Chondrocyte (in vitro differentiated cells): ENCODE measurements at places on chromosomes 12 and 14. TPM values are rescaled to one million over a fixed set of nuclear protein-coding genes. Genes with fewer than 3 reads are reported as not detected.

C14orf132 gene
- total RNA-seq: 33.0 to 99.3 TPM (median 33.2 TPM) in 3 replicates

DNA sequence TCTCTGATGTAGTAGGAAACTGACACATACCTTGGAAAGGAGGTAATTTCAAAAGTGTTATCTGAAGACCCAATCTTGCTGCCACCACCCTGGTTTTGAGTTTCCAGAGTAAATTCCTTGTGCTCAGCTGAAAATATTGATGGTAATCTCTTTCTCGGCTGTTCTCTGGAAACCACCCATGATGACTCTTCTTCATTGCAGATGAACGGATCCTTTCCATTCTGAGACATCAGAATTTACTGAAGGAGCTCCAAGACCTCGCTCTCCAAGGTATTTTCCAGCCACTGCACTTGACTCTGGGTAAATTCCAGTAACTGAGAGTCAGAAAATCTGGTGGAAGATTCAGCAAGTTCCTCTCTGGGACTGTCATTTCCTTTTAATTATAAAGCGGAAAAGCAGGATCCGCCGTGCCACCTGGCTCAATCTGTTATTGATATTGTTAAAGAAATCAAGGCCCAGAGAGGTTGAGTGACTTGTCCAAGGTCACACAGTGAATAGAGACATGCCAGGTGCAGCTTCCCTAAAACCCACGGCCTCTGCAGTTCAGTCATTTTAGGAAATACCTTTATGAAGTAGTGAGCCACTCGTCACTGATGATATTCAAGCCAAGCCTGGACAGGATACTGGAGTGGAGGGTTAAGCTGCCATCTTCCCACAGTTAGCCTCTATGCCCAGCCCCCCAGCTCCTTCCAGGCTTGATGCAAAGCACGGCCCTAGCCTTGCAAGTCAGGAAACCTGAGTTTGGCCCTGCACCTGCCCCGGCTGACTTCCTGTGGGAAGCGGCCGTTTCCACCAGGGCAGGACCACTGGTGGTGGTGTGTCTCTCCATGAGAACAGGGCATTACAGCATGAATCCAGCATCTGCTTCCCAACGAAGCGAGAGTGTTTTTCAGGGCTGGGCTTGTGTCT lies 4.7 kb downstream of the CHGA start:
- H3K4me3 ChIP-seq: no peak overlapping the region
- no peak for DNase-seq
- H3K36me3 ChIP-seq: no peaks in the 10 kb centered on the region
- H3K4me1 ChIP-seq: no peaks in the 10 kb centered on the region
- H3K27me3 ChIP-seq: peaks cover 27% of the 10 kb centered on the region
- H3K27ac ChIP-seq: no peak overlapping the region

NXPH4 gene
- 75.4 to 85.4 TPM (median 82.8 TPM) in 3 replicates for total RNA-seq

- peaks cover 3% of the 10 kb centered on the region for H3K36me3 ChIP-seq
- H3K4me1 ChIP-seq: peaks cover 14% of the 10 kb centered on the region
- no peak overlapping the region for H3K27ac ChIP-seq
Measured at GRCh38 chr12:68434391-68435298, 102.5 kb upstream of the MDM1 start.

- no peak overlapping the region for H3K4me3 ChIP-seq
- no peak for DNase-seq
- H3K4me1 ChIP-seq: peaks cover 51% of the 10 kb centered on the region
- peaks cover 1% of the 10 kb centered on the region for H3K36me3 ChIP-seq
Measured at GRCh38 chr12:1552171-1552570, 42.2 kb downstream of the FBXL14 start.

ZNF891 gene
- 1.0 to 1.8 TPM (median 1.3 TPM) in 3 replicates for total RNA-seq

DNA sequence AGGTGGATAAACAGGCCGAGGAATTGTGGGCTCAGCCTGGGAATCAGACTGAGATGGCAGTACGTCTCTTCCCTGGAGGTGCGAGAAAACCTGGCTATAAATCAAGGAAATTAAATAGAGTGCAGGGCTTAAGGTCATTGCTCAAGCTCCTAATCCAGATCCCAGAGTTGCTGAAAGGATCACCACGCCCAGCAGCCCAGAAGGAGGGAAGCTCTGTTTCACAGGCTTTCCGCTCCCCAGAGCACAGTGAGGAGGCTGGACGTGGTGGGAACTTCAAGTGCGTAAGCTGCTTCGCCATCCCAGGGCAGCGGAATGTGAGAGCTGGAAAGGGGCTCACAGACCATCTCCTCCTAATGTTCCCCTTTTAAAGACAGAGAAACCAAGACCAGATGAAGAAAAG lies 651.6 kb upstream of the TBX3 start:
- peaks cover 3% of the 10 kb centered on the region for H3K27me3 ChIP-seq
- H3K4me1 ChIP-seq: peaks cover 7% of the 10 kb centered on the region
- H3K4me3 ChIP-seq: no peak overlapping the region
- DNase-seq: no peak
- no peaks in the 10 kb centered on the region for H3K36me3 ChIP-seq
- no peak overlapping the region for H3K27ac ChIP-seq

- no peak for DNase-seq
- peaks cover 82% of the 10 kb centered on the region for H3K4me1 ChIP-seq
- H3K27me3 ChIP-seq: no peaks in the 10 kb centered on the region
- no peak overlapping the region for H3K4me3 ChIP-seq
- peaks cover 6% of the 10 kb centered on the region for H3K36me3 ChIP-seq
Measured at GRCh38 chr12:15705606-15706005, 83.6 kb downstream of the EPS8 start.

GRCh38 chr12:47758834-47759690 lies at the start of gene RAPGEF3:
Gene RAPGEF3 (minus strand): TSS chr12:47758880. CDS start chr12:47758556, 324 bp downstream.
- peak within 1 kb of the TSS; percentile 74 for H3K4me3 ChIP-seq
- no peaks in the 10 kb centered on the region for H3K27me3 ChIP-seq
- H3K27ac ChIP-seq: no peak within 1 kb of the TSS
- DNase-seq: no peak
- peaks cover 16% of the 10 kb centered on the region for H3K4me1 ChIP-seq

GRCh38 chr12:46452061-46452615 lies 79.6 kb upstream of the SLC38A2 start:
- H3K36me3 ChIP-seq: peaks cover 1% of the 10 kb centered on the region
- no peak for DNase-seq
- H3K4me1 ChIP-seq: peaks cover 40% of the 10 kb centered on the region
- H3K27ac ChIP-seq: no peak overlapping the region

KIF5A gene
- 2.6 to 5.1 TPM (median 3.5 TPM) in 3 replicates for total RNA-seq

POLR3B gene
- total RNA-seq: 9.6 to 14.5 TPM (median 10.7 TPM) in 3 replicates

DNA sequence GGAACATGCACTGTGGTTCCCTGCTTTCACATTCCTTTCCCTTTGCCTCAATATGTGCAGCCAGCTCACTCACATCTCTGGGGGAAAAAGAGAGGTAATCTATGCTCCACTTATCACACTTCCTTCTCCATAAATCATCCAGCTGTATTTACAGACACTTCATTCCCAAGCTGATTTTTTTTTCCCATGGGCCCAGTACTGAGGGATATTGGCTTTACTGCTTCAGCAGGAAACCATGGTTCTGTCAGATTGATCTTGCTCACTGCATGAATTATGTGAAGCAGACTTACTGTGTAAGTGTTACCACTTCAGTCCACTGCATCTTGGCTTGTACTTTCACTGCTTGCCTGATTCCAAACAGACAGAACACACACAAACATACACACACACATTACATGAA lies 555.6 kb downstream of the CCER1 start:
- H3K27ac ChIP-seq: no peak overlapping the region
- no peaks in the 10 kb centered on the region for H3K27me3 ChIP-seq
- DNase-seq: no peak
- no peak overlapping the region for H3K4me3 ChIP-seq

DNA sequence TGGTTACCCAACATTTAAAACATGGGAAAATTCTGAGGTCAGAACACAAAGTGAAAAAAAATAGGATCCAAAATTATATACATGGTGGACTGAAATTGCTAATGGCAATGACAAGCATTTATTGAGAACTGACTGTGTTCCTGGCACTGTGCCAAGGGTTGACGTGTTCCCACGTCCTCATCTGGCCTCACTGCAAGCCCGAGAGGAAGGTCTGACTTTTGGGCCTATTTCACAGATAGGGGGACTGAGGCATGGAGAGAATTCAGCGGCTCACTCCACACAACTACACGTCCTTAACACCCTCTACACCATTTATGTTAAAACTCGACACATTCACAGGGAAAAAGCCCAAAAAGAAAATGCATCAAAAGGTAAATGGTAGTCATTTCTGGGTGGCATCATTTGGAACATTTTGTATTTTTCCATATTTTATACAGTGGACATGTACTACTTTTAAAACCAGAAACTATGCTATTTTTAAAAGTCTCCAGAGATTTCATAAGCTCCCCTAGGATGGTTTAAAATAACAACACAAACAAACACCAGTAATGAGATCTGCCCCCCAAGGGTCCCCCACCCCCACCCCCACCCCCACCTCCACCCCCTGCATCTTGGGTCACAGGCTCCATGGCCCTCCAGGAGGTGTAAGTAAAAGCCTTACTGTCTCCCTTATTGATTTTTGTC lies 27.7 kb downstream of the CLMN start:
- no peak for DNase-seq
- H3K4me1 ChIP-seq: peaks cover 22% of the 10 kb centered on the region
- H3K27ac ChIP-seq: no peak overlapping the region
- H3K36me3 ChIP-seq: no peaks in the 10 kb centered on the region
- H3K27me3 ChIP-seq: no peaks in the 10 kb centered on the region

DNA sequence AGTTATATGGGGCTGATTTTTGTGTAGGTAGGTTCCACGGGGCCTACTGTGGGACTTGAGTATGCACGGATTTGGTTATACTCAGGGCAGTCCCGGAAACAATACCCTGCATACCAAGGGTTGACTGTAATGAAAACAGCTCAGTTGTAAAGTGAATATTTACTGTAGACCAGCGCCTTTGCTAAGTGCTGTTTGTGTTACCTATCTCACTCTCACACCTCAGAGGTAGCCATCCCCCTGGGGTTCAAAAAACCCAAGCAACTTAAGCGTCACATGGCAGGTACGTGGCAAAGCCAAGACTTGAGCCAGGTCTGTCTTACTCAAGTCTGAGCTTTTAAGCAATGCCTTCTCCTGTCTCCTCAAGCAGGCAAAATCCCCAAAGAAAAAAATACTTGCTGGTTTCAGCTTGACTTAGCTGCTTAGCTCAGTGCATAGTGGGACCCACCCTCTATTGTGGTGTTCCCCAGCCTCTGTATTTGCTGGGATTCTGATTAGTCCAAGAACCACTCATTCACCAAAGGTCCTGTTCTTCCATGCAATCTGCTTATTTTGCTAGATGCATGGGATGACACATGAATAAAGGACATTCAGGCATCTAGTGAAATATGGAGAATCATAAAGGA lies 34.2 kb upstream of the STRN3 start:
- H3K27me3 ChIP-seq: no peaks in the 10 kb centered on the region
- no peak overlapping the region for H3K4me3 ChIP-seq
- H3K36me3 ChIP-seq: no peaks in the 10 kb centered on the region
- DNase-seq: no peak
- H3K4me1 ChIP-seq: peaks cover 6% of the 10 kb centered on the region

GRCh38 chr12:121513464-121514183 lies 67.2 kb downstream of the KDM2B start:
- H3K27ac ChIP-seq: no peak overlapping the region
- no peaks in the 10 kb centered on the region for H3K4me1 ChIP-seq
- H3K4me3 ChIP-seq: no peak overlapping the region
- H3K27me3 ChIP-seq: no peaks in the 10 kb centered on the region
- no peak for DNase-seq

ERBB3 gene
- 0.52 to 1.7 TPM (median 1.4 TPM) in 3 replicates for total RNA-seq

DNA sequence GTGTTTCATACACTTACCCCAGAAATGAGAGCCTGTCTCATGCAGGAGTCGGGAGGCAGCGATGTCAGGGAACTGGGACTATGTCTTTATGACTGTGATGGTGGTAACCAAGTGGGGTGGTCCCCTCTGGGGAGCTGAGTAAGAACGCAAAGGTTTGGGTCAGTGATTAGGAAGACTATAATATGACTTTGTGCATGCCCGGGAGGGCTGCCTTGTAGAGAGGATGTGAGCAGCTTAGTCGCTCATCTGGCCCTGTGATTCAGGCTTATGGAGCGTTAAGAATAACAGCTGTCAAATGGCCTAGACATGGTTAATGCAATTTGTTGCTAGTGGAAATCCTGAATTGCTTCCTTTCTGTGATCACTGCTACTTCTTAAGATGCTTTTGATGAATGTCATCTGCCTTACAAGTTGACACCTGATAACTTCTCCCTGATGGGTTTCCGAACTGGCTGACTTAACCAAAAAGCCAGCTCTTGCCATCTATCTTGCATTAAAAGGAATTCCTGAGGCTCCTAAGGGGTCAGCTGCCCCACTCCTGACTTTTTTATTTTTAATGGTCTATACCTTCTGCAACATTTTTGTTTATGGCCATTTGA lies 35.4 kb upstream of the AACS start:
- no peak overlapping the region for H3K27ac ChIP-seq
- H3K27me3 ChIP-seq: no peaks in the 10 kb centered on the region
- no peak overlapping the region for H3K4me3 ChIP-seq
- DNase-seq: no peak

DNA sequence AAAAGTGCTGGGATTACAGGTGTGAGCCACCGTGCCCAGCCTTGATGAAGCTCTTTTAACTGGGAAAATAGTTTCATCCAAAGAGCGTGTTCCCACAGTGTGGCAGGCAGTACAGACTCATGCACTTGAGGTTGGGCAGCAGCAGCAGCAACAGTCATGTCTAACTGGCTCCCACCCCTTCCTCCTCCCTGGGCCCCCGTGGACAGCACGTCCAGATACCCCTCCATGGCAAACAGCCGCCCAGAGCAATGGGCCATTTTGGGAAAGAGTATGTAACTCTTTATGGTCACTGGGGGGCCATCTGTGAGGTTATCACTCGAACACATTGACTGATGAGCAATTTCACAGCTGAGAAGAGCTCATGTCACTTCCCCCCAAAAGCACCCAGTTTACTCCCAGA lies 279.1 kb upstream of the NOS1 start:
- no peak for DNase-seq
- no peak overlapping the region for H3K27ac ChIP-seq
- H3K4me3 ChIP-seq: no peak overlapping the region

DNA sequence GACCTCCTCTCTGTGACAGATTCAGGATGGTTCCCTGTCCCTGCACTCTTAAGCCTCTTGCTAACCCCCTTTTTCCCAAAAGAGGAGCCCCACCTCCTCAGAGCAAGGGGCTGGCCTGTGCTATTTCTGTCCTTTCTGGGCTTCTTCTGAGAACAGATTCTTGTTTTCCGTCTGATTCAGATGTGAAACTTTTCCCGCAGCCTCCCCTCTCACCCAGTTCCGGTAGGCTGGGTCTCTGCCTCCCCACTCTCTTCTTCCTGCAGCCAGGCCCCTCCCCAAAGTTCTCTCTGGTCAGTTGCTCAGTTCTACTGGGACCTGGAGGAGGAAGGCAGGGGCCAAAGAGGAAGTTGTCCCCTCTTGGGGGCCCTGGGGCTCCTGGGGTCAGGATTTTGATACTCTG lies 11.8 kb downstream of the PDE1B start:
- peaks cover 53% of the 10 kb centered on the region for H3K27me3 ChIP-seq
- no peak overlapping the region for H3K4me3 ChIP-seq
- no peak for DNase-seq
- no peaks in the 10 kb centered on the region for H3K36me3 ChIP-seq

FERMT2 gene
- total RNA-seq: 423 to 518 TPM (median 494 TPM) in 3 replicates

PZP gene
- total RNA-seq: not detected in 3 replicates

GRCh38 chr12:109671502-109671901 lies 42.1 kb upstream of the FAM222A start:
- DNase-seq: no peak
- H3K4me1 ChIP-seq: no peaks in the 10 kb centered on the region
